ENCODE measurements at places on chromosomes 1 and 21.
A peak's percentile ranks its signal among the peaks of the same experiment; 100 is the strongest.

DNA sequence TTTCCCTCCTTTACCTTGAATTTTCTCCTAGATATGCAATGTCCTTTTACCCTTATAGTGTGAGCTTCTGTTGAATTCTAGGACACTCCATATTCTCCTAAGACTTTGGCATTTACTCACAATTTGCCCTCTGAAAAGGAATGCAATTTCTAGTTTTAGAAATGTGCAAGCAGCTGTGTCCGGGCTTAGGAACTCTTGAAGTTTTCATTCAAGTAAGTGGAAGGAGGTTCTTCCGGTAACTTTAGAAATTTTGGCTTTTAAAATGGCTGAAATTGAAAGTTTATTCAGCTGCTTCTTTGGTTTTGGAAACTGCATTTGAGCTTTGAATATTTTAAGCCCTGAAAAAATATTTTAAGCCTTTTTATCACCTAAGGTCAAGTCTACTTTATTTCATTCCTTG is 56.3 kb downstream of the DPH5 start:
- no peak for DNase-seq

- no peak for DNase-seq
These were observed 241.0 kb upstream of the NFIA start for GRCh38 chr1:60841116-60842046.

DNA sequence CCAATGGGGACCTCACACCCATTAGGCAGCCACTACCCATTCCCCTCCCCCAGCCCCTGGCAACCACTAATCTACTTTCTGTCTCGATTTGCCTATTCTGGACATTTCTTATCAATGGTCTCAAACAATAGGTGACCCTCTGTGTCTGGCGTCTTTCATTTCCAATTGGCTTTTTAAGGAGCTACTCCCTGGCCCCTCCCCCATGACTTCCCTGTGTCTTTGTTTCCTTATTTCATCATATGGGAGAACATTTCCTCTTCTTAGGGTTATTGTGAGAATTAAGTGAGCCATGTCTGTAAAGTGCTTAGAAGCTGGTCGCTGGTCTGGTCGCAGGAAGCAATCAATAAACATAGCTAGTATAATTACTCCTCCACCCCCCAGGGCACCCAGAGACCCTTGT is 80.9 kb downstream of the SPSB1 start:
- no peak for DNase-seq

DNA sequence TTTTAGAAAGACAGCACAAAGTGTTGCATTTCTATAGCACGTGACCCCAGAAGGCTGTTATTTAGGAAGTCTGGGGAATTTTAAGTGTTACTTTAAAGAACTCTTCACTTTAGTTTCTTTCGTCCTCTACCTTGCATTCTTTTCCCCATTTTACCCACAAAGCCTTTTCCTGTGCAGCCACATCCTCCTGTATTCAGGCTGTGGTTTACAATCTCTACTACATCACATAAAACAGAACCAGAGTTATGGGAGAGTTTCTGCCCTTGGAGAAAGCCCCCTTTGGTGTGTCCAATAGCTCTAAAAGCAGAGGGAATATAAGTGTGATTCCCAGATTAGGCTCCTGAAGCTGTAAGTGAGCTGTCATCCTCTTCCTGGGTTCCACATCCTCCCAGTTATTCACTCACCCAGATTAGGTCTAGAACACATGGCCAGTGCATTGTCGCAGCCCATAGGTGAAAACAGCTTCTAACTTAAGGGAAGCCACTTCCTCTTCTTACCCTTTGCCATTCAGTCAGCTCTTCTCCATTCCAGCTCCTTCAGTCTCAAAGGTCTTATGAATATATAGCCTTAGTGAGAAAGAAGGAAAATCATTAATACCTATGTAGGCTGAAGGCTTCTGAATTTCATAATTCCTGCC is 171.1 kb downstream of the PIGK start:
- DNase-seq = no peak

DNA sequence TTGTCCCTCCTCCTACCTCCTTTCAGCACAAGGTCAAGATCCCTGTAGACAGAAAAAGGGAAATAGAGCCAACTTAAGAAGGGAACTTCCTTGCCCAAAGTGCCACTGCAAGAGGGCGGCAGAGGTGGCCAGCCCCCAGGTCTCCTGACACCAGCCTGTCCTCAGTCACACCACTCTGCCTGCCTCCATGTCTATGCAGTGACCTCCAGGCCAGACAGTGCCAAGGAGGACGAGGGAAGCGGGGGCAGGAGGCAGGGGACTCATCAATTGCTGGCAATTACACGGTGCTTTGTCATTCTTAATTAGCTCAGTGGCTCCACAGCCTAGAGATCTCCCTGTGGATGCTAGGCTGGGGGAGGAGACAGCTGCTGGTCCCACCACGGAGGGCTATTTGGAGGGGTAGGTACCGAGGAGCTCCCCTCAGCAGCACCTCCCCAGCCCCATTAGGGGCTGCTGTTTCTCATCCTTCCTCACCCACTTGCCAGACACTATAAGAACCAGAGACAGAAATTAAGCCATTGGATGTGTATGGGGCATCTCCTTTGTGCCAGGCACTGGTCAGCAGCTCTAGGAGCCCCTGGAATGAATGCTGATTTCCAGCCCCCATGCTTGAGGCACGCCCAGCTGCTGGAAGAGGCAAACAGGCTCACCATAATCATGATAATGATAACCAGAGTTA is 6.1 kb upstream of the LDLRAP1 start:
- no peak for DNase-seq

- no peak for DNase-seq
These were observed 6.6 kb upstream of the THRAP3 start for GRCh38 chr1:36217670-36218069.

DNA sequence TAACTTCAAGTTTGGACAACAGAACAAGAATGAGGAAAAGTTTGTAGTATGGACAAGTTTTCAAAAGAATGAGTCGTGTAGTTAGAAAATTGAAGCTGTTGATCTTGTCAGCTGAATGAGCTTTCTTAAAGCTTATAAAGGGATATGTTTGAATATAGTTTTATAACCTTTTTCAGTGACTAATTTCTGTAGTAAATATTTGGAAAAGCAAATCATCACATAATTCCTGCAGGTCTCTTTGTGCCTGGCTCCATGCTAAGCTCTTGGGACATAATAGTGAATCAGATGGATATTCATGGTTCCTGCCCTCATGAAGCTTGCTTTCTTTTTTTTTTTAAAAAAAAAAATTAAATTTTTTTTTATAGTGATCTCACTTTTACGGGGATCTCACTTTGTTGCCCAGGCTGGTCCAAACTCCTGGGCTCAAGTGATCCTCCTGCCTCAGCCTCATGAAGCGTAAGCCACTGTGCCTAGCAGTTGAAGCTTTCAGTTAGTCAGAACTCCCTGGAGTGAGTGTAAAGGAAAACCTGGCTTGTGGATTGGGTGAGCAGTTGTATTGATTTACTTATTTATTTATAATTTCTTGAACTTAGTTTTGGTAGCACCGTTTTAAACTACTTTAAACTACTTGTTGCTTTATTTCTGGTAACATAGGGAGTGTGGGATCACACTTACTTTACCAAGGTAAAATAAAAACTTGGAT is 15.5 kb downstream of the DYRK1A start:
- no peak for DNase-seq

DNA sequence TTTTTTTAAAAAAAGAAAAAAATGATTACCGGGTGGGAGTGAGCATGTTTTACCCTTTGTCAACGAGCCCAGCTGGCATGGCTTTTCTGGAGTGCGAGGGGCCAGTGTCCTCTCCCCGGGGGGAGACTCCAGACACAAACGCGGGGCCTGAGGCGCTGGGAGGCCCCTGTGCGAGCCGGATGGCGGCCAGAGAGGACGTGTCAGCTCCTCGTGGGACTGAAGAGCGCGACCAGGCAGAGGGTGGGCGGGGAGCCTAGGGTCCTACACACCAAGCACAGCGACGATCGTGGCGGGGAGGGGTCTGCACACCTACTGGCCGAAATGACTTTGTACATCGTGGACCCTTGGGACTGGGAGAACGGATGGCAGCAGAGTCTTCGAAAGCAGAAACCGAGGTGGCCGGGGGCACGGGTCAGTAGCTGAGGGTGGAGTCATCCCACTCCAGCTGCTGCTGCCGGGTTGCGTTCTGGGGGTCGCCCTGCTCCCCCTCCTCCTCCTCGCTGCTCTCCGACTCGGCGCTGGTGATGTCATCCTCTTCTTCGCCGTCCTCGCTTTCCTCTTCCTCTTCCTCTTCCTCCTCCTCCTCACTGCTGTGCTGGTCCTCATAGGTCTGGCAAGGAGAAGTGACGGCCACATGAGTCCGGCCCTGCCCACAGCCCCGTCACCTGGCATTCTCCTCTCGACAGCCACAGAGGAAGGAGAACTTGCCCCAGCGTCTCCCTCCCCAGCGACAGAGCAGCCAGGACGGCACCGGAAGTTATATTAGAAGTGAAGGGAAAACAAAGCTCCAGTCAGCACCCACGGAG is 78.8 kb downstream of the PIK3CD start:
- peak; percentile 36 for DNase-seq

GRCh38 chr1:225919906-225920305 is 4.1 kb downstream of the PYCR2 start:
- no peak for DNase-seq

- DNase-seq = no peak
These were observed 74.7 kb upstream of the OLFM3 start for GRCh38 chr1:102071451-102071850.

GRCh38 chr1:155126556-155127104 is 1.0 kb upstream of the EFNA1 start:
- DNase-seq = peak; percentile 69

GRCh38 chr1:28508435-28508754 is 2.6 kb downstream of the RCC1 start:
- DNase-seq = peak; percentile 12

GRCh38 chr1:68202239-68202832 is 30.0 kb downstream of the WLS start:
- DNase-seq = no peak

DNA sequence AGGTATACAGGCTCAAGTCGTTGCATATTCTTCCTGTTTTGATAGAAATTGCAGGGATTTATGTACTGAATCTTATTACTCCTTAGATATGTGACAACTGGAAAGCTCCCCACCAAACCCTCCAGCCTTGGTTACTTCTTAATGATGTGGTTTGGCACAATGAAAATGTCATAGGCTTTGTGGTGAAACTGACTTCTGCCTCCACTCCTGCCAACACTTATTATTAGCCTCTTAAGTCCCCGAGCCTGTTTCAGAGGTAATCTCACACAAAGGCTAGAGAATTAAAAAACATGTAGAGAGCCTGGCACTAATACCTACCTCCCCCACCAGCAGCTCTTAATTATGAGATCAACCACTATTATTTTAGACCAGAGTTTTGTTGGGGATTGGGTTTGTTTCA is 4.2 kb downstream of the COX20 start:
- DNase-seq = peak; percentile 14

DNA sequence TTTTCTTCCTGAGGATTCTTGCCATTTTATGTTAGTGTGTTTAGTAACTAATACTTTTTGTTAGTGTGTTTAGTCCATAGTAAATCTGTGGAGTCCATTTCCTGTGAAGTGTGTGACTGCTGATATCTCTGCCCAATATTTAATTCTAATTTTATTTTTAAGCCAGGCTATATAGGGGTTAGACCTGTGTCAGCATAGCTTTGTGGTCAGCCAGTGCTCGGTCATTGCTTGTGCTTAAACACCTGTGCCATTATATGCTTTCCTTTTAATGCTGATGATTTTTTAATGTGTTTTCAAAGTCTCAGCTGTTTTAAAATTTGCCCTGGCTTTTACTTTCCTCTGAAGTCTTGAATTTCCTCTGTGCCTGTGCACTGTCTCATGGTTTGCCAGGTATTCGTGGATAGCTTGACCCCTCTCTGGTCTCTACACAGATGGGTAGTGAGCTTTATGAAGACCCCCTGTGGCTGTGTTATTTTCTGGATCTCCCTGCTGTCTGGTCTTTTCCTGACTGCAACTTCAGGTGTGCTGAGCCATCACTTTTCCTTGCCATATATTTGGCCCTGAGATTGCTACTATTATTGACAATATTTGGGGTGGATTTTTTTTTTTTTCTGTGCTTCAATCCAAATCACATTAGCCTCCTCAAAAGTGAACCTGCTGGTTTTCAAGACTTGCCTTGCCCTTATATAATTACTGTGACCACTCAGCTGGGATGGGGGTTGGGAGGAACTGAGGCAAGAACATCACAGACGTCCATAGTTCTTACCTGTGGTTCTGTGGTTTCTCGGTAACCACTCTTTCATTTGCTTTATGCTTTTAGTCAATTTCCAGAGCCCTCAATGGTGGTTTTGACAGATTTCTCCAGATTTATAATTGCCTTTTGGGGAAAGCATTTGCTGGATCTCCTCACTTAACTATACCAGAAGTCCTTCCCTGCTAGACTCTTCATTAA is 59.6 kb downstream of the RPS6KC1 start:
- peak; percentile 41 for DNase-seq

DNA sequence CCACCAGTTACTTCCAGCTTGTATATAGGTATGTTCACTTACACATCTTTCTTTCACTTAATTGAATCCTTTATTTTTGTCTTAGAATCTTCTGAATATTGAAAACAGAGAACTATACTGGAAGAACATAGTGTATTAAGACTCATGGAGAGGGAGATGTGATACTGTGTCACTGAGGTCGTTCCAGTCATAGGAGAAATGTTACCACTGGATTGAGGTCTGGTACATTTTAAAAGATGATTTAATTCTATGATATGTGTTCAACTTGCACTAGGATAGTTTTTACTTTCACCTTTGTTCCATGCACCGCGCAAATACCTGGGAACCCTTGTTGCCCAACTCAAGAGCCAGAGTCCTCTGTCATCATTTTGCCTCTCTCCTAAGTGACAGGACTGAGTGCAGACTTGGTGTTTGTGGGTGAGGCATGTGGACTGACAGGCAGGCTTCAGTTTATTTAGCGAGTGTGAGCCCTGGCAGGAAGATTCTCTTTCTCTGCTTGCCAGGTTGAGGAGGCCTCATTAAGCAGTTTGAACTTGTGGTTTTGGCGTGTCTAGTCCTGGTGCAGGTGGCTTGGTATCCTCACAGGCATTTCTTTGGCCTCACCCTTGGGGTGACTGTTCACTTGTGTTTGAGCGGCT is 63.7 kb downstream of the DYRK1A start:
- no peak for DNase-seq

DNA sequence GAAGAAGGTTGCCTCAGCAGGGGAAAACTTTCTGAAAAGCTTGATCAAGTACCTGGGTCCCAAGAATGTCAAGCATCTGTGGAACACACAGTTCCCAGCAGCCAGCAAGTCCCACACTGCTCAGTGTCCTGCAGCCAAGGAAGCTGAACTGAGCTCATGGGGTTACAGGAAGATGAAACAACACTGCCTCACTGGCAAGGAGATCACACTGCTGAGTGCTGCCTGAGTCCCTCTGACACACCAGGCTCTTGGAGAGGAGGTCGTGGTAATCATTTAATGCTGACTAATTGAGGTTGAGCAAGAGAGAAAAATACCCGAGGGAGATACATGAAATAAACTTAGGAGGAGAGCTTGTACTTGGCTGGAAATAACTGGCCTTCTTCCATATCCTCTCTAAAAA is 75.2 kb downstream of the MPZL1 start:
- DNase-seq = peak; percentile 26

DNA sequence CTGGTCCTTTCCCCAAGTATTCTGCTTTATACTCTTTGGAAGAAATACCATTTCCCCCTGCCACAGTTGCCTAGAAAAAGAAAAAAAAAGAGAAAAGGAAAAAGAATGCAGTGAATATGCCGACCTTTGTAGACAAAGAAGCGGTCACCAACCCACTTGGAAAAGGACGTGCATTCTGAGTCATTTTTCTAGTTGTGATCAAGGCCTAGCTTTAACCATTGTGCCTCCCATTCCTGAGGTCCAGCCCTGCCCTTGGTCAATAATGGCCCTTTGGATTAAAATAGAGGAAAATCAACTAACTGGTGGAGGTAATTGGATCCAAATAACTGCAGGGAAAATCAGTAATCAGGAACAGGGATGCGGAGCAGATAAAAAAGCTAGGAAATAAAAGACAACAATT is 24.8 kb downstream of the S1PR1 start:
- DNase-seq = no peak

GRCh38 chr1:203840208-203840808 is 21.1 kb upstream of the SNRPE start:
- DNase-seq = no peak
